ENCODE measurements at places on chromosomes 5 and 9. TPM values are rescaled to one million over a fixed set of nuclear protein-coding genes. Genes with fewer than 3 reads are reported as not detected.

DNA sequence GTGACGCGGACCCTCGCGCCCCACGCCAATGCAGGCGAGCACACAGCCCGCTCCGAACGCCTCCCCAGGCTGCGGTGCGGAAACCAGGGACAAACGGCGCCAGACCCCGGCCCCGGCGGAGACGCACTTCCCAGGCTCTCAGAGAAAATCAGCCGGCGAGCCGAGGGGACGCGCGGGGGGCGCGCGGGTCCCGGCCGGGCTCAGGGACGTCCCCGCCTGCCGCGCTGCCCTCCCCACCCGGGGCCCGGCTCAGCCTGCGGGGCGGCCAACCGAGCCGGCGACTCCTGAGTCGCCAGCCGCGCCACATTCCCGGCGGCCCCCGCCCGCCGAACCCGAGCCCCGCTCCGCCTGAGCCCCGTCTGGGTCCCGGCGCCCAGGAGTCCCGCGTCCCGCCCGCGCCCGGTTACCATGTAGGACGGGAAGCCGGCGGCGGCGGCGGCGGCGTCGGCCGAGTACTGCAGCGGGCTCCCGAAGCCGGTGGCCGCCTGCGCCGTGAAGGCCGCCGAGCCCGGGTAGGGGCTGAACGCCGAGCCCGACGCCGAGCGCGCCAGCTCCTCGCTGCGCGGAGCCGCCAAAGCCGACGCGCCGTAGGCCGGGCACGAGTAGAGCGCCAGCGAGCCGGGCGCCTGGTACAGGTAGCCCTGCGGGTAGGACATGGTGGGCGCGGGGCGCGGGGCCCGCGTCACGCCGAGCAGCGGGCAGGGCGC is 566 bp downstream of the IRX2 start:
- DNase-seq, result no peak

DNA sequence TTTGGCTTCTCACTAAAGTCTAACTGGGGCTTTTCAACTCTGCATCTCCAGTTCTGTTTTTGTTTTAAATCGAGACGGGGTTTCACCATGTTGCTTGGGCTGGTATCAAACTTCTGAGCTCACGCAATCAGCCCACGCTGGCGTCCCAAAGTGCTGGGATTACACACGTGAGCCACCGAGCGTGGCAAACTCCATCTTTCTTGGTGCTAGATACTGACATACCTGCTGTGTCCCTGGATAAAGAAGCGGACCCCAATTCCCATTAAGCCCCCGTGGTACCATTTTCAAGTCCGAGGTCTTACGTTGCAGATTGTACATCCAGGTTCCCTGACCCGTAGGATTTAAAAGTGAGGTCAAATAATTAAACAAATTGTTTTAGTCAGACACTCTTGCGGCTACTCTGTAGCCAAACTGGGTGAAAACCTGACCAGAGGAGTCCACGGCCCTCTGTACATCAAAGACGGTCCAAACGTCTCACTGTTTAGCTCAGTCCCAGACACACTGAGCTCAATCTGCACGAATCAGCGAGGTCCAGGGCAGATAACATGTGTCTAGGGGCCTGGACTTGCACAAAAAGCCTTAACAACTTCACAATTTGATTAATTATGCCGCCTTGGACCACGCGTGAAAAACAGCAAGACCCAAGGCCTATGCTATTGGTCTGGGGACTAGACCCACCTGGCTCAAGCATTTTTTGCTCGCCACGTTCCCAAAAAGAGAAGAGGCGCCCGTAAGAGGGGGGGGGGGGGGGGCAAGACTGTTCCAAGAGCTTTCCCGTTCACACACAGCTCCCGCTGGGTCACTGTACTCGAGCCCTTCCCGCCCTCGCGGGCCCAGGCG is 727 bp upstream of the DNAJA1 start:
- DNase-seq, result peak; percentile 29

DNA sequence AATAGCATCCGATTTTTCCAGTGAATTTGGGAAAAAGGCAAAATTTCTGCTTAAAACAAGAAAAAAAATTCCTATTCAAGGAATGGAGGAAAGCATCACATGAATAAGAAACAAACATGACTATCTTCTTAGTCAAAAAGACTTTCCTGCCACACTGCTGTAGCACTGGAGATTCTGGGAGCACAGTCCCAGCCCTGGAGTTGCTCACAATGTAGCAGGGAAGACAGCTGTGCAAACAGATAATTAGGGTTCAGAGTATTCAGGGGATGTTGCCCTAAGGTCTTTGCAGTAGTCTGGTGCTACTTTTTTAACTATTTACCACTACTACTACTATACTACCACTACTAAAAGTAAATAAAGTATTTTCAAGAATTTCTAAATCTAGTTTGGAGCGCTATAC is 86.5 kb downstream of the BNC2 start:
- no peak for DNase-seq

DNA sequence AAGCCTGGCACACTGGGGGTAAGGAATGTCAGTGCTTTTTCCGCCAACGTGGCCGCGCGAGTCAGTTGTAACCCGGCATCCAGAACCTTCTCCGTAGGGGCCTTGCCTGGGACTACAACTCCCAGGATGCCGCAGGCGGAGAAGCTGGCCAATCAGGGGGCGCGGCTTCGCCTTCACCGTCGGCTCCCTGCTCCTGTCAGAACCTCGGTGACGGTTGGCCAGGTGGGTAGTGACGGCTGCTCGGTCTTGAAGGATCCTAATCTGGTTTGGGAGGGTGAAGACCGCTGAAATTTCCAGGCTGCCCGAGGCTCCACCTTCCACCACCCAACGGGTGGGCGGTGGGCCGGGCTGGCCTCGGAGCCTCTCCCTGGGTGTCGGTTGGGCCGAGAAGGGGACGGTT is at the start of gene C5orf58:
C5orf58 (plus strand) TSS at position 200 of the 400 bp plus-strand sequence. CDS start 1,992 bp downstream, outside the sequence.
- no peak for DNase-seq

SPATA31E1 gene
- polyA plus RNA-seq, result not detected

LHX6 gene
- polyA plus RNA-seq, result 8.4 TPM

- no peak for DNase-seq
These were observed 23.5 kb downstream of the C7 start for GRCh38 chr5:40932766-40933165.

DNA sequence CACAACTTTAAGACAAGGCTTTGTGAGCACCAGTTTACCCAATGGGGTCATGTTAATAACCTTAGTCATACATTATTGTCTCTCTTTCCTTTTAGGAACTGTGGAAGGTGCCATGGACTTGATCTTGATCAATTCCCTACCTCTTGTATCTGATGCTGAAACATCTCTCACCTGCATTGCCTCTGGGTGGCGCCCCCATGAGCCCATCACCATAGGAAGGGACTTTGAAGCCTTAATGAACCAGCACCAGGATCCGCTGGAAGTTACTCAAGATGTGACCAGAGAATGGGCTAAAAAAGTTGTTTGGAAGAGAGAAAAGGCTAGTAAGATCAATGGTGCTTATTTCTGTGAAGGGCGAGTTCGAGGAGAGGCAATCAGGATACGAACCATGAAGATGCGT is 48.7 kb downstream of the TEK start:
- no peak for DNase-seq

OR4F3 gene
- polyA plus RNA-seq, result not detected

DNA sequence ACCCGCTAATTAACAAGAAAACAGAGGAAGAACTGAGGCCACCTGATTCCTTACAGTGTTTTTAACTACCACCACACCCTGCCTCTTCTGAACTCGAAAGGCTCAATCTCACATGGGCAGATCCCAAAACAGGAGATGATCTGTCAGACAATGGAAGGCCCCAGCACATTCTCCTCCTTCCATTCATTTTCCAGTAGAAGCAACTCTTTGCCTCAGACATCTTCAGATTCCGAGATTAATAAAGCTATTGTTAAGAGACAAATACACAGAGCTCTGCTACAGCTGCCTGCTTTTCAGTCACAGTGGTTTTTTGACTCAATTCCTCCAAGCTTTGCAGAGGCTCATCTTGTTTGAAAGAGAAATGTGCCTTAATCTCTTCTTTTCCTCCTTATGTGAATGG is 127.2 kb upstream of the ADAMTSL1 start:
- no peak for DNase-seq

DNA sequence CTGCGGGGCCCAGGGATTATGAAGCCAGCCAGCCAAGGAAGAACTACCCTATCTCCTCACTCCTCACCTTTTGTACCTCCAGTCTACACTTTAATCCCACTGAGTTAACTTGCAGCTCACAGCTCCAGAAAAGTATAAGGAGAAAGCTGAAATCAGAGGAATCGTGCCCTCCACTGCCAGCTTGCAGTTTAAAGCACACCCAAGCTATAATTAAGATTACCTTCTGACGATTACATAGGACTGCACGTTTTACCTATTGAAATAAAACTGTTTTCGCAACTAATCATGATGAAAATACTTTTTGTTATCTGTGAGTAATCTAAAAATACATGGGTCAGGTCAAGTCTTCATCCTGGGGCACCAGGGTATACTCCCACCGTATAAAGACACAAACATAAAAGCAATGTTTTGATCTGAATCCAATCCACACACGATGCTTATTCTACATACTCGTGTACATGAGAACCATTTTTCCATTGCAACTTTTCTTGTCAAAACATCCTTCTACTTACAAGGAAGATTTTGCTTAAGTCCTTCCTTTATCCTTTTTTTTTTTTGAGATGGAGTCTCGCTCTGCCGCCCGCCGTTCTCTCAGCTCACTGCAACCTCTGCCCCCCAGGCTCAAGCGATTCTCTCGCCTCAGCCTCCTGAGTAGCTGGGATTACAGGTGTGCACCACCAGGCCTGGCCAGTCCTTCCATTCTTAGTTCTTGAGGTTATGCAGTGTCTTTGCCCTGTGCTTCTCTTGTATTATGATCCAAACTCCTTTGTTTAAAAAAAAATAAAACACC is 7.6 kb downstream of the RPL37 start:
- no peak for DNase-seq

NIPSNAP3A gene
- polyA plus RNA-seq, result 16.3 TPM

DNA sequence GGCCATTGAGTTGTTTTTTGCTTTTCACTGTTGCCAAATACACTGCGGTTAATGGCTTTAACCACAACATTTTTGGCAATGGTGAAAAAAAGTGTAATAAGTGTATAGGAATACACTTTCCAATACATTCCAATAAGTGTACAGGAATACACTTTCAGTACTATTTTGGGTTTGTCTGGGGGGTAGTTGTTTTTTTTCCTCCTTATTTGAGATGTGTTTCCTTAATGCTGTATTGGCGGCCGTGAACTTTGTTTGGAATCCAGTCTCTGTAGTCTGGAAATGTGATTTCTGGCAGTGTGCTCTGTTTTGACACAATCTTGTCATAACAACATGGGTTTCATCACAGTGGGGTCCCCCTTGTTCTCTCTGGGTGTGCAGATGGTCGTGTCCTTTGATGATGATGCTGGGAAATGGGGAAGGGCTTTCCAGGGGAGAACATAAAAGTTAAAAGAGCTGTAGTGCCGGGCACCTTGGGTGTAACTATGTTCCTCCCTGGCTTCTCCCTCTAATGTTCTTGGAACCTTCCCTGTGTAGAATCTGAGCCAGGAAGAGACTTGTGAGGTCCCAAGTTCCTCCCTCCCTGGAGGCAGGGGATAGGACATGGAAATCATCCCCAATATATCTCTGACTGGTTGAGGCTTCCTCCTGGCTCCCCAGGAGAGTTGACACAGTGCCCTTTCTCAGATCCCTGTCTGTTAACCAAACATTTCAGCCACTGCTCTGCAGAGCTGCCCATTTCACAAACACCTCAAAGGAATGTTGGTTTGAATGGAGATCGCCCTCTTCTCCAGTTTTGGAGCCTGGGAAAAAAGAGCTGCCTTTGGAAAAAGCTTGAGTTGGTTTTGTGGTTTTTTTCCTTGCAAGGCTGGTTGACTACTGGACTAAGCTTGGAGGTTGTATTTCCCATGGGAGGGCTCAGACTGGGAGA is 44.8 kb downstream of the RCL1 start:
- no peak for DNase-seq

STKLD1 gene
- polyA plus RNA-seq, result 0.25 TPM

DNA sequence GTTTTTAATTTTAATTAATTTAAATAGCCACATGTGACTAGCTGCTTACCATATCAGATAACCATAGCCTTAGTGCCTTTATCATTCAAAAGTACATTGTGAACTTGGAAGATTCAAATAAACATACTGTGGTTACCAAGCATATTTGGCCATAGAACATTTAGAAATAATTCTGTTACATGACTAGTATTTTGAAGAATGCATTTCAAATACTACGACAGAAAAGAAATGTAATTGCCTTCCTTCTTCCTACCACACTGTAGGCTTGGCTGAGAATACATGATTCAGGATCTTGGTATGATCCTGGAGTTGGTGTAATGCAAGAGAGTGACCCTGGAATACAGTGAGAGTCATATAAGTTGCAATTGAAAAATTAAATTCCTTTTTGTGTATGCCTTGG is 109.7 kb upstream of the PCA3 start:
- no peak for DNase-seq

- no peak for DNase-seq
These were observed 182.7 kb downstream of the PAPPA start for GRCh38 chr9:116336133-116336862.

GRCh38 chr9:22129133-22129532 is 120.0 kb upstream of the CDKN2B start:
- DNase-seq, result no peak
